ENCODE measurements at places on chromosomes 4 and X. TPM values are rescaled to one million over a fixed set of nuclear protein-coding genes. Genes with fewer than 3 reads are reported as not detected.

The APLN gene
- 0.87 TPM for total RNA-seq

The MAGEC1 gene
- total RNA-seq, result not detected

The SPARCL1 gene
- total RNA-seq, result 1.2 TPM

The ERCC6L gene
- 7.9 TPM for total RNA-seq

Data from smooth muscle cell of trachea (primary cell).